Activated CD4-positive, CD25-positive, alpha-beta regulatory T cell treated with anti-CD3 and anti-CD28 coated beads, Interleukin-2, amount 50 U/mL, for 24 hours (primary cell): ENCODE measurements at places on chromosomes 5 and 9.

DNA sequence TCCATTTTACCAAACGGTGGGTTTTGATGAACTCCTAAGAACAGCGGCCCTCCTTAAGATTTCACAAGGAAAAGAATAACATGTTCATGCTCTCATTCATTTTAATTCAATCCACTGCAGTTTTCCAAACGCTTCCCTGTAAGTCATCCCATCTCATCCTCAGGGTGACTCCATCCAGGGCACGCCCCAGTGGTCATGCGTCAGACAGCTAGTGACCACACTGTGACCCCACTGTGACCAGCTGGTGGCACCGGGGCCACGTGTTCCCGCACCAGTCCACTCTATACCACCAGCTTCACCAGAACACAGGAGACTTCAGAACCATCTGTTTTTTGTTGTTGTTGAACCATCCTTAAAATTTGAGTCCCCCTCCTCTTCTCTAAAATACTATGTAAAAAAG is 14.3 kb downstream of the ATPSCKMT start:
- no peak for ATAC-seq

DNA sequence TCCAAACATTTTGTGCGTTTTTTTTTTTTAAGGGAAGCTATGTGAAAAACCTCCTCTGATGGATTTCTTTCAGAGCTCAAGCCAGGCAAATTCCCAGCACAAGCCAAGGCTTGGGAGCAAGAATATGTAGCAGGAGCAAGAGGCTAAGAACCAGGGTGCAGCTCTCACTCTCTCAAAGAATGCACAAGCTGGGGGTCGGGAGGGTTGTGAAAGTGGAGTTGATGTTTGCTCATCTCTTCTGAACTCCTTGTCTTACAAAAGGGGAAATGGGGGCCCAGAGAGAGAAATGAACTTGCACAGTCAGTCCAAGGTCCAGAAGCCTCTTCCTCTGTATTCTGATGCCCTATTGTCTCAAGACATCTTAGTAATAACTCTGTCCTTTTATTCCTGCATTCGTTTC is 7.7 kb upstream of the TRAF1 start:
- no peak for ATAC-seq

GRCh38 chr5:40736103-40736875 is 19.5 kb downstream of the TTC33 start:
- ATAC-seq: peak; percentile 76

DNA sequence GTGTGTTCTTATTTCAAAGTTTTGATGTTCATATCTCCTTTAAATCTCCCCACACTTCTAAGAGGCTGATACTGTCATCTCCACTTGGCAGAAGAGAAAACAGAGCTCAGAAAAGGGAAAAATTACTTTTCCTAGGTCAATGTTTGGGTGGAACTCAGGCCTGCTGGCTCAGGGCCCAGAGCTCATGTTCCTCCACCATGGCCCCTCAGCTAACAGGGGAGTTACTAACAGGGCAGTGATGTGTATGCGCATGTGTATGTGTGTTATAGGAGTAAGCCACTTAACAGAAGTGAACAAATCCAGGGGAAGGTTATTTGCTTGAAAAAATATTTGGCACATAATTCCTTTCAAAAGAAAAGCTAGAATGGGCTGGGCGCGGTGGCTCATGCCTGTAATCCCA is 2.5 kb downstream of the C1QTNF2 start:
- no peak for ATAC-seq

- ATAC-seq: no peak
These were observed 225.3 kb upstream of the SLC24A2 start for GRCh38 chr9:20014168-20014567.

GRCh38 chr9:112841261-112841660 is 49.4 kb downstream of the SLC46A2 start:
- ATAC-seq: no peak

GRCh38 chr5:57338068-57338867 is 144.3 kb downstream of the ACTBL2 start:
- ATAC-seq: no peak

DNA sequence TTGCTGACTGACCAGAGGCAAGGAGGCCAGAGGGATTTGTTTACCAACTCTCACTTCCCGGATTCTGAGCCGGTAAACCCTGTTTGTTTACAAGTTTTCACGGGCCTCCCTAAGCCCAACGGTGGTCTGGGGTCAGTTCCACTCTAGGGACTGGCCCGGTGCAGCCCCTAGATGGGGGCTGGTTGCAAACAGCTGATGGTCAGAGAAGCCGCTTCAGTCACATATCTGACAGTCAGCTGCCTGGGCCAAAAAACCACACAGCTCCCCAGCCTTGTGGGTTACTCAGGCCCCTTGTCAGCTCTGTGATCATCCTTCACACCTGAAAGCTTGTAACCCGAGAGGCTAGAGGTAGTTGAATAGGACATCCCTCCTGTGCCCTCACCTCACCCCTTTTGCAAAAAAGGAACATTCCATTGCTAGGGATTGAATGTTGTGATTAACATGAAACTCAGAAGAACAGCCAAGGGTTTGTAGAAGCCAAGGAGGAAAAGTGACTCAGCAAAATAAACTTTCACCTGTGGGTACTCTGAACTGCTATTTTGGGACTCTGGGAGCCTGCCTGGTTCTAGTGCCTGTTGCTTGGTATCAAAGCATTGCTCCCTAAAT is 40.4 kb downstream of the SAR1B start:
- no peak for ATAC-seq

DNA sequence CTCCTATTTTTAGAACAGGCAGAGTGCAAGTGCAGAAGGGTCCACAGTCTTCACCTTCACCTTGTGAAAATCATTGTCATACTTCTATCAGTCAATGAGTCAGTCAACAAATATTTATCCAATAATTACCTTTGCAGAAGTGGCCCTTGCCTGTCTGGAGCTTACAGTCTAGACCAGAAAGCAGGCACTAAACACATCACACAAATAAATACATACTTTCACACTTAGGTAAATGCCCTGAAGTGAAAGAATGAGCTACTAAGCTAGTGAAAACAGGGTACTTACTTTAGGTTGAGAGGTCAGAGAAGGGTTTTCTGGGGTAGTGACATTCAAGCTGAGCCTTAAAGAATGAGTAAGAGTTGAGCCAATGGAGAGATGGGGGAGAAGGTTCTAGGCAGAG is 421.9 kb upstream of the ADAMTSL1 start:
- ATAC-seq: no peak

DNA sequence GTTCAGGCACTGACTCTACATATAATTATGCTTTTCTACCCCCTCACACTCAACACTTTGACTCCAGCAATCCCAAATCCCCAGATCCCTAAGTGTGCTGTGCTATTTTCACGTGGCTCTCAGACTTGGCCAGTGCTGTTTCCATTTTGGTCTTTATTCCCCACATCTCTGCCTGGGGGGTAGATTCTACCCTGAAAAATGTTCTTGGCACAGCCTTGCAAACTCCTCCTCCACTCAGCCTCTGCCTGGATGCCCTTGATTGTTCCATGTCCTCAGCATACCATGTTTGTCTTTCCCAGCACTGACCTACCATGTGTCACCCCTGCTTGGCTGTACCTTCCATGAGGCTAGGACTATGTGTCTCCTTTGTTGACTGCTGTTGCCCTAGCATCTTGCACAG is 43.0 kb downstream of the FXN start:
- ATAC-seq: no peak

DNA sequence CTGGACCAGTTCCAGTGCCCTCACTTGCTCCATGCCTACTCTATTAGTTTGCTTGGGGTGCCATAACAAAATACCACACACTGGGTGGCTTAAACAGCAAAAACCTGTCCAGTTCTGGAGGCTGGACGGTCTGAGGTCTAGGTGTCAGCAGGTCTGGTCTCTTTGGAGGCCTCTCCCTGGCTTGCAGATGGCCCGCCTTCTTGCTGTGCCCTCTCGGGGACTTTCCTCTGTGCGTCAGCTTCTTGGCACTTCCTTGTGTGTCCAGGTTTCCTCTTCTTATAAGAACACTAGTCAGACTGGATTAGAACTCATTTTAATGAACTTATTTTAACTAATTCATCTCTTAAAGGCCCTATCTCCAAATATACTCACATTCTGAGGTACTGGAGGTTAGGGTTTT is 97.2 kb downstream of the CARTPT start:
- ATAC-seq: no peak

- no peak for ATAC-seq
These were observed 162.1 kb downstream of the TENT4A start for GRCh38 chr5:6875376-6875775.

DNA sequence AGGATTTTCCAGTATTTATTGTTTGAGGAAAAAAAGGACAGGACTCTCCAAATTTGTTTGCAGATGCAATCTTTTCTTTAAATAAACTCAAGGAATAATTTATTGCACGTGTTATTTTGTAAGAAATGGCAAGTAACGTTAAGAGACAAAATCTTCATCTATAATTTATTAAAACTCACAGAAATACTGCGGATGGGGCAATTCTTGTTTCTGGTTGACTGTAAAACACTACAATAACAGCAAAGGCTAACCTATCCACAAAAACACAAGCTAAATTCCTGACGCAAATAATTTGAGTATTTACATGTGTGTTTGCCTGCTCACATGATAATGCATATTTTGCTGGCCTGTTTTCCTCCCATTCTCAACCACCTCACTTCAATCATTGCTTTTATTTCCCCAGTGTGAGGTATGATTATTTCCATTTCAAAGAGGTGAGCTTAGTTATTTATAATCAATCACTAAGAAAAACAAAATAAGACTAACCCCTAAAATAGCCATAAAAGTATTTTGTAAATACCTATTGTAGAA is 619.4 kb downstream of the PDE4D start:
- ATAC-seq: no peak
